ENCODE measurements at places on chromosomes 2 and 18.
A peak's percentile ranks its signal among the peaks of the same experiment; 100 is the strongest.

DNA sequence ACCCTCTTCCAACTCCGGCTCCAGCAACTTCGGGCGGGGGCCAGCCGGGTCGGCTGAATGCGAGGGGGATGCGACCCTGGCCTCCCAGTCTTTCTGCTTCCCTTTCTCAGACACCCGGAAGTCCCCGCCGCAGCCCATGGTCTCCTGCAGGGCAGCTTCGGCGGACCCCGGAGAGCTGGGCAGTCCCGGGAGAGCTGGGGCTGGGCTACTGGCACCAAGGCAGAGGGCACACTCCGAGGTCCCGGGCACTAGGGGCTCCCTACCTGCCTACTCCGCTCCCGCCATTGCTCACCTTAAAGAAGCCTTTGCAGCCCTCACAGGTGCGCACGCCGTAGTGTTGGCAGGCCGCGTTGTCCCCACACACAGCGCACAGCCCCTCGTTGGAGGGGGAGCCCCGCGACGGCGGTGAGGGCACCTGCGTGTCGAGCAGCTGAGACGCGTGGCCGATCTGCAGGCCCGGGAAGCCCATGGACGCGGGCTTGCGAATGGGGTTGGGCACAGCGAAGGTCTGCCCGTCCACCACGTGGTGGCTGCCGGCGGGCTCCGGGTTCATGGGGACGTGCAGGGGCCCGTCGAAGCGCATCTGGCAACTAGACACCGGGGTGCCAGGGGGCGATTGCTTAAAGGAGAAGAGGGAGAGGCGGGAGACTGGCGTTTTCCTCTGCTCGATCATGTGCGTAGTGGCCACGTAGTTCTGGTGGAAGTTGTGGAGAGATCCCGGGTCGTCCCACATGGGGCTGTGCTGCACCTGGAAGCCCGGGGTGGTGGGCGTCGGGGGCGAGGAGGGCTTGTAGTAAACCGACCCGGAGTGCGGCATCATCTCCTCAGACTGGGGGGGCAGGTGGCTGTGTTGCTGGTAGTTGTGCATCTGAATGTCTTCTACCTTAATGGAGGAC, 3.2 kb downstream of the NR4A2 start:
- no peak for DNase-seq

GRCh38 chr18:35707247-35707646, 125.7 kb downstream of the GALNT1 start:
- no peak for DNase-seq

- DNase-seq = no peak
Observed at GRCh38 chr18:67410075-67411070, 106.1 kb downstream of the DSEL start.

DNA sequence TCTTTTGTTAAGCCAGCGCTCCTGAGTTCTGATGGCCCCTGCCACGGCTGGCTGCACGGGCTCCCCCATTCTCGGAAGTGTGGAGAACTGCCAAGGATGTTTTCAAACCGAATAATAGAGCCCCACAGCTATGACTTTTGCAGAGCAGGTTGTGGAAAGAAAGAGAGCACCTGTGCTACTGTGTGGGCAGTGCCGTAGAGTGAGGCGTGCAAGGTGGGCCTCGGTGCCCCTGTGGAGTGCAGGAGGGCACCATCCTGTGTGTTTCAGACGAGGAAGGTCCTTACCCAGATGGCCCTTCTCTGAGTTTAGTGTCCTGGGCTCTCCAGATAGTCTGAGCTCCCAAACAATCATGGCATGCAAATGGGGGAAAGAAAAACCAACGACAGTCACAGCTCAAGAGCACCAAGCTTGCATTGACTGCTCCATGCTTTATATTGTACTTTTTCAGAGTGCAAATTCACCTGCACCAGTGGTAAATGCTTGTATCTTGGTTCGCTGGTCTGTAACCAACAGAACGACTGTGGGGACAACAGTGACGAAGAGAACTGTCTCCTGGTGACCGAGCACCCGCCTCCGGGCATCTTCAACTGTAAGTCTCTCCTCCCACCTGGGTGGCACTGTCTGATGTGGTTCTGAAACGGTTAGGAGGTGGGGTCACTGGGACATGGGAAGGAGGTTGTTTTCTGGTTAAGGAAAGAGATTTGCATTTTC, 219.4 kb downstream of the LDLRAD4 start:
- no peak for DNase-seq

- DNase-seq = no peak
Observed at GRCh38 chr2:110688594-110689091, 10.8 kb upstream of the BUB1 start.

DNA sequence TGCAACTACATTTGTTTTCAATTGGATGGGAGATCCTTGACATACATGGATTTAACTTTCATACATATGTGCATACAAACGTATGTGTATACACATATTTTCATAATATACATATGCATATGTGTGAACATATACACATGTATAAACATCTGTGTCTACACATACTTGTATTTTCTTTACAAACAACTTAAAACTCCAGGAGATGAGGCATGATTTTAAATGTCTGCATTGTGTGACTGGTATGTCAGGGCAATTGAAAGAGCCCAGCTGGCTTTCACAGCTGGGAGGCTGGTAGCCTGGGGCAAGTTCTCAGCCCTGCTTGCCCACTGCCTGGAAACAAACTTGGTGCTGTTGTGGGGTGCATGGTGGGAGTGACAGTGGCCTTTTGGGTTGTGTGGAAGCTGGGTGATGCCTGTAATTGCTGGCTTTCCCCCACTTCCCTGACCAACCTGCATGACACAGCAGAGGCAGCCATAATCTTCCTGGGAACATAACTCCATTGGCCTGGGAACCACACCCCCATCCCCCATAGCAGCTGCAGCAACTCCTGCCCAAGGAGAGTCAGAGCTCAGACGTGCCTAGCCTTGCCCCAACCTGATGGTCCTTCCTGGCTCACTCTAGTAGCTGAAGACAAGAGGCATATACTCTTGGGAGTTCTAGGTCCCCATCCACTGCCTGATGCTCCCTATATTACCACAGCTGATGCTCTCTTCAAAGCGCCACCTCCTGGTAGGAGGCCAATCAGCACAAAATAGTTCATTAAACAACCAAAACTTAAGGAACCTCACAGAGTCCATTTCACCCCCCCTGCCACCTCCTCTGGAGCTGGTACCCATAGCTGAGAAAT, 158.3 kb downstream of the CERS6 start:
- DNase-seq = no peak

DNA sequence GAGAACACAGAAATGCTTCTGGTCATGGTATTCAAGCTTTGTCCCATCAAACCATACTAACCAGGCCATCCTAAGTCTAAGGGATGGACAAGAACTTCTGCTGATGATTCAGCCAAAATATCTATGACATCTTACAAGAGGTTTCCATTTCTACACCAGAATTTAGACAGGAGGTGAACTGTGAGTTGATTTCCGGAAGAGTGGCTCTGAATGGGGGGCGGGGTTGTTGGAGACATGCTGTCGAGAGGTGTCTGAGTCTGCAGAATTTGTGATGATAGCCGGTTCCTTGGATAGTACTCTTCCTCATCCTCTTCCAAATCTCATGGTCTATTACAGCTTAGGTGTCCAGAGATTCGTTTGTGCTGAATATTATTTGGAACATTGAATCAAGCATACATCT, 408.7 kb upstream of the TCF4 start:
- no peak for DNase-seq

DNA sequence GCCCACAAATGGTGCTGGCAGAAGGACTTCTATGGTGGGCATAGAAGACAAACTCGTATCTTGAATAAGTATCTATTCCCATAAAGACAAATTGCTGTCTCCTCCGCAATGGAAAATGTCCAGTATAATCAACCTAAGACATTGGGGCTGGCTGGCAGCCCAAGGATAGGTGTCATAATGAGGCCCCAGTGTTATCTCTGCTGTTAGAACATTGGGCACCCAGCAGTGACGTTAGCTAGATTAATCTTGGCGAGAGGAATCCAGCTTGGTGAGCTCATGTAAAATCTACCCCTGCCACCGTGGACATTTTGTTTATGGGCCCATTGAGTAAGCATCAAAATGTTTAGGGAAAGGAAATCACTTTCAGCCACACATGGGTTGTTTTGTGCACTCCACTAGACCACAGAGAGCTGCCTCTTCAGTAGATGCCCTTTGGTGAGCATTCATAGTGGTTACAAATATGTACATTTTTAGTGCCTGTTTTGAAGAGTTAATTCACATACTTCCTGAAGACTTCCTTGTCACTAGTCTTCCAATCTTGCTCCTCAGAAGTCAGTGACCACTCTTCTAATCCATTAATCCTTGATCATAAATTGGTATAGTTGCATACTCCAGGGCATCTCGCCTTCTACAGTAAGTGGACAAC, 48.2 kb upstream of the KDM3A start:
- no peak for DNase-seq

- peak; percentile 84 for DNase-seq
Observed at GRCh38 chr2:9380702-9381628, 42.4 kb downstream of the ITGB1BP1 start.

- DNase-seq = no peak
Observed at GRCh38 chr2:227576110-227576509, 22.6 kb upstream of the SCYGR2 start.

DNA sequence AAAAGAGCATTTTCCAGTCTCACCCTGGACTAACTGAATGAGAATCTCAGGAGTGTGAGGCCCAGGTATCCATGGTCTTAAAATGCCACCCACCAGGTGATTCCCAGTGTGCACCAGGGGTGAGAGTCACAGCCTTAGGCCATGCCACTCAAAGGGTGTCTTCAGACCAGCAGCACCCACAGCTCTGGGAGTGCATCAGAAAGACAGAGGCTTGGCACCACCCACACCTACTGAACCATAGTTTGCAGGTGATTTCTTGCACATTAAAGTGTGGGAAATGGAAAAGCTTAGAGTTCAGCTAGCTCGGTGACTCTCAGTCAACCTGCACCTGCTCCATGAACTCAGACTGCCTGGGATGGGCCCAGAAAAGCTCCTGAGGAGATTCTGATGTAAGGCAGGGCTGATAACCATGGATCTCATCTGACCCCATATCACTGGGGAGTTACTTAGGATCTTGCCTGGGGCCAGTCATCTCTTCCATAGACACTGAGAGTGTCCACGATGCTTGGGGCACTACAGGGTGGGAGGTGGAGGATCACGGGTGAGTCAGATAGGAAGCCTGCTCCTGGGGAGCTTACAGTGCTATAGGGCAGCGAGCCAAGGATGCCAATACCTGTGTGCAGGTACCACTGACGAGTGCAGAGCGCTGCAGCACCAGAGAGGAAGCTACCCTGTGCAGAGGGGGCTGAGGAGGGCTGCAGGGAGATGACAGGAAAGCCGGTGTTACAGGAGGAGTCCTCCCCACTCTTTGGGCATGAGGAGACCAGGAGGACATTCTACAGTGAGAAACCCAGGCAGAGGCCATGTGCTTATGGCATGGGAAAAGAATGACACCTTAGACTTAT, 4.6 kb downstream of the IL37 start:
- DNase-seq = no peak

DNA sequence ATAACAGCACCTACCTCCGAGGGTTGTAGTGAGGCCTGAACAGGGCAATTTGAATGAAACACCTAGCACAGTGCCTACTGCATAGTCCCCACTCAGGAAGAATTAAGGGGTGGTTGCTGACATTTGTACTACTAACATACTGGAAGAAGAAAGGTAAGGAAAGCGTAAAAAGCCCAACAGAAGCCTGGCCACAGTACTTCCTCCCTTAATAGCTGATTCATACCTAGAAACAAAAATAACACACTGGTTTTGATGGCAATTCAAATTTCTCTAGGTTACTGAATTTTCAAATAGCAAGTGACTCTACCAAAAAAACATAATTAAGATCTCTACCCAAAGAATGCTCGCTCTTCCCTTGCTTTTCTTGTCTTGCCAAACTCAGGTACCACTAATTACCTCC, 16.2 kb downstream of the SUCLG1 start:
- DNase-seq = no peak
